ENCODE measurements at places on chromosomes 13 and 19.

DNA sequence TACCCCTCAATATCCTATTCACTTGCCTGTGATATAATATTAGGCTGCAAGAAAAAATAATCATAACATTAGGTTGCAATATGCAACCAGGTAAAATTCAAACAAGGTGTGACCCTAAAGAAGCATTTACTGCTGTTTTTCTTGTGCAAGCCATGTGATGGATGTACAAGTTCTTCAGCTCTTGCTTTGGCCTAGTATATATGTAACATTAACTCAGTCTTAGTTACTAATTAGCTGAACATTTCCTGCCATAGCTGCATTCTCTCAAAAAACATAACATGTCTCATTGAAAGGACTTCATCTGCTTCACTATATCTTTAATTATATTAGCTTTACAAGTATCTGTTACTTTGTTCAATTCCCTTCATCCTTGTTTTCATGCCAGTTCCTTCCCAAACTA is 406.8 kb upstream of the HTR2A start:
- no peak for DNase-seq

- DNase-seq = no peak
These were observed at the start of gene GRIK5 for GRCh38 chr19:42069619-42070351. Gene GRIK5, minus strand, starts transcription at chr19:42070206. Its CDS starts 4,436 bp downstream, at chr19:42065770.

GRCh38 chr19:30070198-30070967 is 128.3 kb downstream of the URI1 start:
- DNase-seq = no peak

- DNase-seq = no peak
These were observed 21.4 kb upstream of the USP12 start for GRCh38 chr13:27192973-27193372.

- DNase-seq = no peak
These were observed 16.1 kb upstream of the DHRS12 start for GRCh38 chr13:51820016-51820597.
